ENCODE measurements at places on chromosomes 7 and 10.

GRCh38 chr10:131198401-131198800, 113.1 kb downstream of the TCERG1L start:
- DNase-seq = no peak

DNA sequence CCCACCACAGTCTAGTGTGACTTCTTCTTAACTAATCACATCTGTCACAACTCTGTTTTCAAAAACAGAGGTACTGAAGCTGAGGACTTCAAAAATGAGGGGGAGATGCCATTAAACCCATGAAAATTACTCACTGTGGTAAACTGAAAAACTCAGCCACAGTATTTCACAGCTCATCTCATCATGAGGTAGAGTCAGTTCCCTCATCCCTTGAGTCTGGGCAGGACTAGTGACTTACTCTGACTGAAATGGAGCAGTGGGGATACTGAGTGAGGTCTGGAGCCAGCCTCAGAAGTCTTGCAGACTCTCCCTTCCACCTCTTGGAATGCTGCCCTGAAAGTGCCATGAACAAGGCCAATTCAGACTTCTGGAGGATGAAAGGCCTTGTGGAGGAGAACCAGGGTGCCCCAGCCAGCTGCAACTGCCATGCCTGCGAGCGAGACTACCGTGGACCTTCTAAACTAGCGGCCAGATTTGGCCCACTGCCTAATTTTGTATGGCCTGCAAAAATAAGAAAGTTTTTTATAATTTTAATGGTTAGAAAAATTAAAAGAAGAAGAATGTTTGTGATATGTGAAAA, 24.7 kb upstream of the ANKRD1 start:
- no peak for DNase-seq

- DNase-seq = no peak
These were observed 243.8 kb upstream of the ETV1 start for GRCh38 chr7:14233076-14233867.

GRCh38 chr7:92875719-92876118, 39.3 kb upstream of the CDK6 start:
- DNase-seq = no peak

Measured in central memory CD8-positive, alpha-beta T cell (primary cell).